ENCODE measurements at places on chromosomes 6 and 20.

- peak; percentile 82 for DNase-seq
Observed at GRCh38 chr20:60060593-60060992, 102.4 kb downstream of the CDH26 start.

DNA sequence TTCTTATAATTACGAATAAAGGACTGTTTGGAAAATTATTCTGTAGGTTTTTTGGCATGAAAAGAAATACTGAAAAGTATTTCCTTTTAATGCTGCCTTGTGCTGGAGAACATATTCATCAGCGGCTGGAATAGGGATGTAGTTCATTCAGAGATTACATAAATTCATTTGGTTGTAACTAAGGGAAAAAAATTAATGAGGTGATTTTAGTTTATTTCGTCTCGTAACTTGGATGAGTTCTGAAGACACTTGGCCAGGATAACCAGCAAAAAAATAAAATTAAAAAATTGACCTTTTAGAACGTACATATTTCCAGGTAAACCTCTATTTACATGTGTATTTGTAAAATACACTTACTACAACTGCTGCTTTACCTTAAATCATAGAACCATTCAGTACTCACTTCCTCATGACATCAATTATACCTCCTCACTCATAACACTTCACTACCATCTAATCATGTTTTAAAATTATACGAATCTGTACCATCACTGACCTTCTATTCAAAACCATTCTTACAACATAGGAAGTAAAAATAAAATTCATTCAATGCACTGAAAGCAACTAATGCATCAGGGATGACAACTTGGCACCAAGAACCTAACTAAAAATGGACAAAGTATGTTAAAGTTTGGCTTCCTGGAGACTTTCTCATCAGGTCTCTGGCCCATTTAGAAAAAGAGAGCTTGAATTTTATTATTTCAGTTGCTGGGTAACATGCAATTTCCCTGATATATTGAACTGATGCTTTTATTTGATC is 17.2 kb downstream of the KLHL31 start:
- DNase-seq: no peak

GRCh38 chr20:49916146-49917002 is 1.0 kb upstream of the SPATA2 start:
- no peak for DNase-seq

DNA sequence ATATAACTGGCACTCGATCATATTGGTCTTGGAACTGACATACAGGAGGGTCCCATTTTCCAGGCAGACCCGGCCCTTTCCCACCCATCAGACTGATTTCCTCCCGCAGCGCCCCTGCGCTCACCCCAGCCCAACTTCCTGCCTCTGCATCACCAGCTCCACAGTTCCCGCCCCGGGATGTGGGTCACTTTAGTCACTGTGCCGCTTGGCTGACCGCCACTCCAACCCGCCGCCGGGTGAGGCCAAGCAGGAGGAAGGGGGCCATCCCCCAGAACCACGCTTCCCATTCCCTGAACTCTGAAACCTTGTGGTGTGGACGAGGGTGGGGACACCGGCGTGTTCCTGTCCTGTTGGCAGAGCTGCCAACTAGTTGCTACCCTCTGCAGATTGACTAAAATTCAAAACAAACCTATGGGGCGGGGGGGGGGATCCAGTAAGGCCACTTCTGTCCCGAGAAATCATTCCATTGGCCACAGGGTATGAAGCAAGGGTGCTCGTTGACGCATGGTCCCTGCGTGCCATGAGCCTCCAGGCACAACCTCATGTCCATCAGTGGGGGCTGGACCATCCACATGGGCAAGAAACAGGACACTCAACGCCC is 12.3 kb downstream of the TGM2 start:
- DNase-seq: peak; percentile 19

GRCh38 chr6:5498579-5498899 is 237.2 kb downstream of the FARS2 start:
- DNase-seq: no peak

Measured in NB4 (cell line).